CD8-positive, alpha-beta memory T cell (primary cell): ENCODE measurements at places on chromosomes 3 and 15.

GRCh38 chr15:89964232-89964954, 36.7 kb upstream of the ZNF710 start:
- no peak for DNase-seq

GRCh38 chr3:69724722-69725435, 14.4 kb upstream of the MITF start:
- no peak for DNase-seq

- DNase-seq, result no peak
Observed at GRCh38 chr3:40780291-40780924, 255.6 kb downstream of the ZNF621 start.

- DNase-seq, result no peak
Observed at GRCh38 chr3:84077479-84077878, 881.3 kb upstream of the CADM2 start.

DNA sequence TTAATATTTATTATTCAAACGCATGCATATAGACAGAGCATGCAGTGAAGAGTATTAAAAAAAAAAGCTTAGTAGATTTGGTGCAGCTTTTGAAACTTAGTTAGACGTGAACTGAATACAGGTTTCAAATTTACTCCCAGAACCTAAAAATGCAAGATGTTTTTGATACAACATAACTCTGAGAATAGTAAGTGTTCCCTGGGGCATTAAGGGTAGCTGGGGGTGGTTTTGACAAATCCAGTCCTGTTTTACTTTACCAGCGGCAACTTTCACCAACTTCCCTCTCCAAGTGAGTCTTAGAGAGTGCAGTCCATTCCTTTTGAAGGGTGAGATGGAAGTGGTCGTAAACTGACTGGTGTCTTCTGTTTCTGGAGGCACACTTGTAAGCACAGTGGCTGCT, 11.2 kb downstream of the NCBP2 start:
- DNase-seq, result no peak

- DNase-seq, result no peak
Observed at GRCh38 chr3:179299999-179300613, 22.7 kb upstream of the ZNF639 start.

- DNase-seq, result peak; percentile 49
Observed at GRCh38 chr3:8324747-8325146, 176.9 kb upstream of the LMCD1 start.

GRCh38 chr3:137792626-137793271, 28.6 kb downstream of the SOX14 start:
- peak; percentile 7 for DNase-seq
